Stomach (tissue), 19 donors: ENCODE measurements at places on chromosomes 4 and X. TPM values are rescaled to one million over a fixed set of nuclear protein-coding genes. Genes with fewer than 3 reads are reported as not detected.

DNA sequence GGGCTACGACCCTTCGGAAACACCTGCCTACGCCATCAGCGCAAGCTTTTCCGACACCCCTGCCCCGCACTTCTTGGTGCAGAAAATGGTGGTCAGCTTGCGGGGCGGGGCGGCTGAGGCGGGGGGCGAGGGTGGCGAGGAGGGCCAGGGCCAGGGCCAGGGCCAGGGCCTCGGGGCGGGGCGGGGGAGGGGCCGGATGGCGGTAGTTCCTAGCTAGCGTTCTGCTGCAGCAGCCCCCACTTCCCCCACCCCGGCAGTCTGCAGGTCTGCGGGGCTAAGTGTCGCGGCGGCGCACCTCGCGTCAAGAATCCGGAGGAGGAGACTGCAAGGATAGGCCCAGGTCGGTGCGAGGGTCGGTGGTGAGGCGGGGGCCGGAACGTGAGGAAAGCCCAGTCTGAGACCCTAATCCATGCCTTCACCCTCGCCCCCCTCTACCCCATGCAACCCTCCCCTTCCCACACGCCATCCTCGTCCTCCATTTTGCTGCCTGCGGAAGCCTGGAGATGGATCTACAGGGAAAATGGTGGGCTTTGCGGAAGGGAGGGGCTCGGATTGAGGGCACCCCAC is 600 bp downstream of the BEX4 start:
- peak; percentile 70 for DNase-seq

DNA sequence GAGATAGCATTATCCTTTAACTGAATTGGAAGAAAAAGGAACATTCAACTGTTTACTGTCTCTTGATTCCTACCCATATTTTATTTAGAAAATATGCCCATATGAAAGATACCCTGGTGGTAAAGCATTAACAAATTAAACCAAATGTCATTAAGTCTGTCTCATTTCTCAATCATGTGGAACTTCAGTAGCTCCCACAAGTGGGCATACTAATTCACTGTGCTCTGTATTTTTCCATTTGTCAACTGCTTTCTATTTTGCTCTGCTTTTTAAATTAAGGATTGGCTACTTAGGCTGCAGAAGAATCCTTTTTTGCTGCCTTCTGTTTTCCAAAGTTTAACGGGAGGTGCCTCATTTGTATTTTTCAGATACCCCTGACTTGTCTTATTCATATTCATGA is 77.2 kb downstream of the DDIT4L start:
- DNase-seq = no peak

- no peak for DNase-seq
These were observed 179.0 kb downstream of the SCFD2 start for GRCh38 chr4:53186714-53187358.

DNA sequence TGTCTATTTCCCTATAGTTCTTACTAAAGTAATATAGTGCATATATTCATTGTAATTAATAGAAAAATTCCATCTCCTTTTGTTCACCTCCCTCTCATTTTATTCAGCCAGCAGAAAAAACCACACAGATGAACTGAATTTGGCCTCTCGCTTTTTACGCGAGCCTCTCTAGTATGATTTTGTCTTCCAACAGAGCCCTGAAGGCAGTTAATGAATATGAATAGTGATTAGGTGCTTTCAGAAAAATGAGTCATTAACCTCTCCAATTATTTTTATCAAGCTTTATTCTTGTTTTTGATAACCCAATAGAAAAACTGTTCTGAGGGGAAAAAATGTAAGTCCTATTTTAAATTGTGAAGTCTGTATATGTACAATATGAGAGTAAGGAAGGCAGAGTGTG is 74.1 kb downstream of the ZAR1 start:
- no peak for DNase-seq

Gene CASP3
- 52.5 TPM for total RNA-seq

DNA sequence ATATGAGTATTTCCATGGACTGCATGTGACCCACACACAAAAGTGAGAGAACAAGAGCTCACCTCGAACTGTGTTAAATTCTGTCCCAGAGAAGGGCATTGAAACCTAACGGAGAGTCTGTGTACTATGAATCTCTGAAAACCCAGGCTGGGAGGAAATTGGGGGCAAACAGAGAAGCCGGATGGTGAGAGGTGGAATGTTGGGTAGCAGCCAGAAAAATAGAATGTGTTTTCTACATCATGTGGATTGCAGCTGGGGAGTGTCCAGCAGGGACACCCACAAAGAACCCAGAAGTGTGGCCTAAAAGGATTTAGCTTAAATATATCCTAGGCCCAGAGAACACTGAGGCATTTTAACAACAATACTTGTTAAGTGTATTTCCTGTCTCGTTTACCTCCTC is 38.6 kb downstream of the MND1 start:
- DNase-seq = no peak

Gene EREG
- not detected for total RNA-seq

- DNase-seq = no peak
These were observed 161.7 kb downstream of the RASL11B start for GRCh38 chr4:53023677-53024299.

Gene IL13RA2
- not detected for total RNA-seq

Gene CTAG1B
- not detected for total RNA-seq

DNA sequence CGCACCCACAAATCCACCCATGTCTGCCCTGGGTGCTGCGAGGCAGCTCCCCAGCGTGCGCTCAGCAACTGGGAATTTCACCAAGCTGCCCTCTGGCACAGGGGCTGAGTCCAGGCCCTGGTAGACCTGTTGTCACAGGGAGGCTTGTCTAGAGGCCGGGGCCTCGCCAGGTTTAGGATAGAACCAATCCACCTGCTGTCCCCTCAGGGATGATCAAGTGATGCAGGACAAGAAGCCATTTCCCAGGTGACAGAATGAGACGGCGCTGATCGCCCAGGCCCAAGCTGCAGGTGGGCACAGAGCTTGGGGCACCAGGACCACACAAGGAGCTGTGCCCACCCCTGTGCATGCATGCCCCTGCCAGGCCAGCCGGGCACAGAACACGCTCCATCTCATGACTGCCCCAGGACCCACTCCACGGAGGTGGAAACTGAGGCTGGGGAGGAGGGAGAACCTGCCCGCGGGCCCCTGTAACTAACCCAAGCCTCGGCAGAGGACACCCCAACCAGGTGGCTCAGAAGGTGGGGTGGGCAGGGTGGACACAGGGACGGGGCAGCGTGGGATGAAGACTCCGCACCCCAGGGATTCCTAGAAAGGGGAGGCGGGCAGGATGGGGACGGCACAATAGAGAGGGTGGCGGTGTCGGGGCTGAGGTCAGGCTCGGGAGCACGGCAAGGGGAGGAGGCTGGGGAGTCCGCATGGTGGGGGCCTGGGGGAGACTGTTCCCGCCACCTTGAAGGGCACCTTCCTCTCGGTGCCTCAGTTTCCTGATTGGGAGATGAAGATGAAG is 78.0 kb downstream of the ZFYVE28 start:
- DNase-seq = no peak

- no peak for DNase-seq
These were observed 27.2 kb upstream of the C4orf17 start for GRCh38 chr4:99483636-99484035.
